Parietal lobe (tissue), 2 donors: ENCODE measurements at places on chromosomes 12 and 14. TPM values are rescaled to one million over a fixed set of nuclear protein-coding genes. Genes with fewer than 3 reads are reported as not detected.

The RNASE9 gene
- not detected for total RNA-seq

The MYO1H gene
- 0.31 TPM for total RNA-seq

The FOXG1 gene
- total RNA-seq: 80.4 TPM

The TAS2R10 gene
- 15.0 TPM for total RNA-seq

The HSPB8 gene
- total RNA-seq: 1.6 TPM

The GPR162 gene
- 57.0 TPM for total RNA-seq

The FSCB gene
- 0.31 TPM for total RNA-seq

The CELA1 gene
- not detected for total RNA-seq

The CLEC9A gene
- not detected for total RNA-seq

The IL23A gene
- not detected for total RNA-seq

The PHLDA1 gene
- 25.0 TPM for total RNA-seq

The DHRS4 gene
- 6.3 TPM for total RNA-seq

The COCH gene
- 36.9 TPM for total RNA-seq

The OVCH1 gene
- total RNA-seq: 2.5 TPM

The PLEKHD1 gene
- total RNA-seq: 0.31 TPM

The TGM1 gene
- total RNA-seq: 4.4 TPM
